Aorta (tissue), 5 donors: ENCODE measurements at places on chromosomes 1 and 21. TPM values are rescaled to one million over a fixed set of nuclear protein-coding genes. Genes with fewer than 3 reads are reported as not detected.

Gene KRTAP7-1
- not detected for total RNA-seq

GRCh38 chr1:47351305-47351704 is 17.7 kb downstream of the CMPK1 start:
- no peaks in the 10 kb centered on the region for H3K36me3 ChIP-seq
- DNase-seq: no peak
- H3K27me3 ChIP-seq: no peaks in the 10 kb centered on the region
- no peak overlapping the region for H3K4me3 ChIP-seq
- H3K27ac ChIP-seq: no peak overlapping the region

GRCh38 chr1:173122344-173122935 is 71.7 kb upstream of the TNFSF18 start:
- H3K27me3 ChIP-seq: no peaks in the 10 kb centered on the region
- no peaks in the 10 kb centered on the region for H3K4me1 ChIP-seq
- H3K36me3 ChIP-seq: no peaks in the 10 kb centered on the region

- DNase-seq: no peak
- peak overlapping the region; percentile 97 for H3K27ac ChIP-seq
- peak overlapping the region; percentile 57 for H3K4me3 ChIP-seq
- no peaks in the 10 kb centered on the region for H3K27me3 ChIP-seq
These were observed 36.6 kb downstream of the ITPKB start for GRCh38 chr1:226702318-226702956.

DNA sequence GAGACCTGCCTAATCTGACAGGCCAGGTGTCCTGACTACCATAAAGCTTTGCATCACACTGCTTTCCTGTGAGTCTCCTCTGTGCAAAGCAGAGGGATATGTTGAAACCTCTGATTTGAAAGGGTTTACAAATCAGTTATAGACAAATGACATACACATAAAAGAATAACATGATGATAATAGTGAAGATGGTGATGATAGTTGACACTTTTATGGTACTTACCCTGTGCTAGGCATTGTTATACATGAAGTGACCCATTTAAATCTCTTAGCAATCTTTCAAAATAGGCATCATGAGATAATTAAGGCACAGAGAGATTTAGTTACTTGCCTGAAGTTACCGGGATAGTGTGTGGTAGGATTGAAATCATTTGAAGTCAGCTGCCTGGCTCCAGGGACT is 34.1 kb upstream of the PKN2 start:
- no peak overlapping the region for H3K4me3 ChIP-seq
- H3K27me3 ChIP-seq: no peaks in the 10 kb centered on the region
- H3K4me1 ChIP-seq: no peaks in the 10 kb centered on the region
- H3K36me3 ChIP-seq: no peaks in the 10 kb centered on the region

- no peaks in the 10 kb centered on the region for H3K4me1 ChIP-seq
- H3K27me3 ChIP-seq: no peaks in the 10 kb centered on the region
- peak; percentile 57 for DNase-seq
- H3K36me3 ChIP-seq: no peaks in the 10 kb centered on the region
These were observed 85.3 kb downstream of the GLIS1 start for GRCh38 chr1:53653631-53654030.

GRCh38 chr1:43315481-43315880 is 14.7 kb downstream of the TIE1 start:
- no peaks in the 10 kb centered on the region for H3K36me3 ChIP-seq
- H3K4me1 ChIP-seq: no peaks in the 10 kb centered on the region
- H3K27ac ChIP-seq: no peak overlapping the region
- DNase-seq: peak; percentile 37
- H3K27me3 ChIP-seq: no peaks in the 10 kb centered on the region

Gene TAS1R1
- total RNA-seq: not detected

GRCh38 chr21:45263534-45263933 is 24.2 kb downstream of the POFUT2 start:
- peaks cover 4% of the 10 kb centered on the region for H3K36me3 ChIP-seq
- no peak overlapping the region for H3K4me3 ChIP-seq
- H3K27ac ChIP-seq: no peak overlapping the region

GRCh38 chr1:101161619-101162018 is 75.2 kb upstream of the S1PR1 start:
- H3K4me3 ChIP-seq: no peak overlapping the region
- no peaks in the 10 kb centered on the region for H3K27me3 ChIP-seq
- H3K4me1 ChIP-seq: no peaks in the 10 kb centered on the region
- no peak overlapping the region for H3K27ac ChIP-seq
- H3K36me3 ChIP-seq: no peaks in the 10 kb centered on the region

GRCh38 chr1:100597784-100598183 is 59.8 kb downstream of the GPR88 start:
- no peak overlapping the region for H3K27ac ChIP-seq
- no peaks in the 10 kb centered on the region for H3K36me3 ChIP-seq
- H3K4me1 ChIP-seq: no peaks in the 10 kb centered on the region
- no peak overlapping the region for H3K4me3 ChIP-seq
- H3K27me3 ChIP-seq: no peaks in the 10 kb centered on the region
